NCI-H1105 treated with DMSO at 0.1 percent for 48 hours (cell line): ENCODE measurements at places on chromosomes 5 and 9.

DNA sequence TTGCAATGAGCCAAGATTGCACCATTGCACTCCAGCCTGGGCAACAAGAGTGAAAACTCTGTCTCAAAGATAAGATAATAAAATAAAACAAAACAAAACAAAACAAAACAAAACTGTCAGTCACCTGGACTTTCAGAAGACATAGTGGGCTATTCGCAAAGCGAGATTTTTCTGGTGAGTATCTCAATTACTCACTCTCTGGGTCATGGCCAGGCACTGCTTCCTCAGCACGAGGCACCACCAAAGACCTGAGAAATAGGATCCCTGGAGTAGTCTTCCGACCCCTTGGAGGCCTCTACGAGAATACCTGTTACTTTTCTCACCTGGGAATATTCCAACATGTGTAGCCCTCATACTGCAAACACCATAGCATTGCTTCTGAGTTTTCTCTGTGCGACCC lies 201.7 kb upstream of the ZNF618 start:
- no peak for DNase-seq

DNA sequence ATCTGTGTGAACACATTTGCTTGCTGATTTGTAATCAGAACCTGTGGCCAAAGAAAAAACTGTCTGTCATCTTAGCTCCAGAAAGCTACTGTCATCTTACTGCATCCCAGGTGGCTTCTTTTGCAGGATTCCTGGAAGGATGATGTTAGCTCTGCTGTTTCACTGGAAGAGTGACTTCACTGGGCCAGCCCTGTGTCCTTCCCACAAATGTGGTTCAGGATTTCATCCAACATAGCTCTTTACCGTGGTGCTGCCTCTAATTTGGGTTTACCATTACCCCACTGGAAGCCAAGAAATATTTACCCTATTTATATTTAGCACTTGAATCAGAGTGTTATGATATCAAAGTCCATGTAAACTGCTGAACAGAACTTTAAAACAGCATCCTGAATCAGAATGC lies 501.0 kb downstream of the GADD45G start:
- no peak for DNase-seq

DNA sequence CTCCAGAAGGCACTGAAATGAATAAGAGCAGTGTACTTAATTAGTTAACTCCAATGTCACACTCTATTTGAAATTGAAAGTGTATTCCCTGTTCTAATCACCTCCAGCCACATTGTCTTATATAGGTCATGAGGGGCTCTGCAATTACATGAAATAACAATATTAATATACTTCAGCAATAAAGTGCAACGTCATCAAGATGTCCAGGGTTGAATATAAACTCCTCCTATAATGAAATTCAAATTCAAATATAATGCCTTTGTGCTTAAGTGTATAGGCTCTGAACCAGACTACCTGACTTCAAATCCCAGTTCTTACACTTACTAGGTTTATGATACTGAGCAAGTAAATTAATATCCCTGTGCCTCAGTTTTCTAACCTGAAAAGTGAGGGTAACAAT lies 195.6 kb upstream of the SMC2 start:
- DNase-seq: no peak

- no peak for DNase-seq
These were observed 3.4 kb upstream of the DCTN4 start for GRCh38 chr5:150762211-150762610.

DNA sequence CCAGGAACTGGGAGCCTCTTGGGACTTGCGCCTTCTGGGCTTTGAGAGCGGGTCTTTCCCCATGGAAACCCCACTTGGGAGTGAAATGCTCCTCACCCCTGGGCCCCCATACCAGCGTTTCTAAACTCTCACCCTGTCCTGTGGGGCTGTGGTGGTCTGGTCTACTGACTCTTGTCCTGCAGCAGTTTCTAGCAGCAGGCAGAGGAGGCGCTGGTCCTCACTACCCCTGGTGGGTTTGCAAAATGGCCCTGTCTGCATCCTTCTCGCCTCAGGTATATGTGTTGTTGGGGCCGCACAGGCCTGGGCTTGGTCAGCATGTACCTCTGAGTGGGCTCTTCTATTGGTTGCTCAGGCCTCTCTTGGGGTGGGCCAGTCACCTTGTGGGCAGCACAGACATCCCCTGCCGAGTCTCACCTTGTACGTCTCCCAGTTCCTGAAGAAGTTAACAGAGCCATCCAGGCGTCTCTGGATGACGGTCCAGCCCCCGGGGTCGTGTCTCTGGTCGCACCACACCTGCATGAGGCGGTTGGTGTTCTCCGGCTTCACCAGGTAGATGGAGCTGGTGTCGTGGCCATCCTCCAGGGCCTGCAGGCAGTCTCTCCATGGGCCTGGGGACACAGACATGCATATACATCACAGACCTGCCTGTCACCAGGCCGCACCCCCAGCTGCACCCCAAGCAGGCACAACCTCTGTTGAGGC lies 29.0 kb downstream of the ANGPTL2 start:
- no peak for DNase-seq

GRCh38 chr5:155049569-155050383 lies 36.2 kb downstream of the KIF4B start:
- DNase-seq: no peak

DNA sequence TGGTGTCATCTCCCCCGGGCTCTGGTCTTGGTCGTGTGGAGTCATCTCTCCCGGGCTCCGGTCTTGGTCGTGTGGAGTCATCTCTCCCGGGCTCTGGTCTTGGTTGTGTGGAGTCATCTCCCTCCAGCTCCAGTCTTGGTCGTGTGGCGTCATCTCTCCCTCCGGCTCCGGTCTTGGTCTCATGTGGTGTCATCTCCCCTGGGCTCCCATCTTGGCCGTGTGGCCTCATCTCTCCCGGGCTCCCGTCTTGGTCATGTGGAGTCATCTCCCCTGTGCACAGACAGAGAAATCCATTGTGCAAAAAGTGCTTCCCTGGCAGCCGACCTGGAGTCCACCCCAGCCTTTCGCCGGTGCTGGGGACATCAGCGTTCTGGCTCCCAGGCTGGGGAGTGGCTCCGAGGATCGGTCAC lies 91.1 kb upstream of the CACNA1B start:
- DNase-seq: no peak

DNA sequence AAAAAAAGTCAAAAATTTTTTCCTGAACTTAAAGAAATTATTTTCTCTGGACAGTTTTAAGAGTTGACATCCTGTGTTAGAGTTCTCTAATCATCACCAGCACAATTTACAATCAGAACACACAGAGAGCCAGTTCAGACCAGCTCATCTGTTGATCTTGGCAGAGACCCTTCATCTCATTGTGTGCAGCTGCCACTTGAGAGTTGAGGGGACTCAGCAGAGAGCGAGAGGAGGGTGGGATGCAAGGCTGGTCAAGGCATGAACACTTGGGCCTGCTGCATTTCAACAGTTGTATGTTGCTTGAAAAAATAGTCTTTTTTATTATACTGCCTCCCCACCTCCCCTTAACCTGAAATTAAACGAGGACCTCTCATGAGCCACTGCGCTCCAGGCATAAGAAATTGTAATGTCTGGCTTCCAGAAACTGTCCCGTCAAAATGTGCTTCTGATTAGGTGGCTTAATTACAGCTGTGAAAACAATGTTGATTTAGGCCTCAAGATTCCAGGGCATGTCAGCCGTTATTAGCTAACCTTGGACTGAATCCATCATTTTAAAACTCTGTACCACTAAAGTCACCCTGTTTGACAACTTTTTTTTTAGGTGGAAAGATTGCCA lies 383.6 kb downstream of the CCDC171 start:
- DNase-seq: peak; percentile 98

GRCh38 chr5:171371326-171371725 lies 16.3 kb upstream of the NPM1 start:
- no peak for DNase-seq

GRCh38 chr5:71899865-71900342 lies 180.8 kb downstream of the CARTPT start:
- DNase-seq: no peak

DNA sequence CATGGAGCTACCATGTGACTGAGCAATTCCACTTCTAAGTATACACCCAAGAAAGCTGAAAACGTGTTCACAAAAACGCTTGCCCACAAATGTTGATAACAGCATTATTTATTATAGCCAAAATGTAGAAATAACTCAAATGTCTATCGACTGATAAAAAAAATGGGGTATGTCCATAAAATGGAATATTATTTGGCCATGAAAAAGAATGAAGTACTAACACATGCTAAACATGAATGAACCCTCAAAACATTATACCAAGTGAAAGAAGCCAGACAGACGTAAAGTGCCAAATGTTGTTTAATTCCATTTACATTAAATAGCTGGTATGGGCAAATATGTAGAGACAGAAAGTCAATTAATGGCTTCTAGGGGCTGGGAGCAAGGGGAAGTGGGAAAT lies 184.9 kb upstream of the IRX2 start:
- no peak for DNase-seq

DNA sequence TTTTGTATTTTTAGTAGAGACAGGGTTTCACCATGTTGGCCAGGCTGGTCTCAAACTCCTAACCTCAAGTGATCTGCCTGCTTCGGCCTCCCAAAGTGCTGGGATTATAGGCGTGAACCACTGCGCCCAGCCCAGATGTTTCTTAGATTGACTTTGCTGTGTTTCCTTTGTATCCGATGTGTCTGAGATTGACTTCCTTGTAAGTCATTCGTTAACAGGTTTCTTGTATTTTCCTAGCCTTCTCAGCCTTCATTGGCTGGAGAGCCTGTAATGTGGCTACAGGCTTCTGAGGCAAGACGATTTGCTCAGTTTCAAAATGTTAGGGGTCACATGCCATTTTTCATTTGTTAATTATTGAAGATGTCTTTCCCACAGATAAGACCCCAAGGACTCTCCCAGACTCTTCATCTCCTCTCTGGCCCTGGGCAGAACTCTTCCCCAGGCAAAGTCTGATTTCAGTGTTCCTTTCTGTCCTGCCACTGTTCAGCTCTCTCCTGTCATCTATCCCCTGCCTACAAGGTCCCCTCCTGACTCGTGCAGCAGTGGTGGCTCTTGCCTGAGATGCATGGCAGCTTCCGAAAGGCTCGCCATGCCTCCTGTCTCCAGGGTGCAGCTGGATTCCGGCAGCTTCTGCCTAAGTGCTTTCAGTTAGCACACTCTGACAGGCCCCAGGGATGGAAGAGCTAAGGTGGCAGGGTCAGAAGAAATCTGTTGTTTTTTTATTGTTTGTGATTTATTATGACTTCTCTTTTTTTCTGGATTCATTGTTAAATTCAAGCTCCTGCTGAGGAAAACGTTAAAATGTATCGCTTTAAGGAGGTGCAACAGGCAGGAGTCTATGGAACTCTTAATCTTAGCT lies 206.4 kb downstream of the AOPEP start:
- no peak for DNase-seq

GRCh38 chr5:133050521-133050920 lies 1.3 kb upstream of the HSPA4 start:
- DNase-seq: no peak

DNA sequence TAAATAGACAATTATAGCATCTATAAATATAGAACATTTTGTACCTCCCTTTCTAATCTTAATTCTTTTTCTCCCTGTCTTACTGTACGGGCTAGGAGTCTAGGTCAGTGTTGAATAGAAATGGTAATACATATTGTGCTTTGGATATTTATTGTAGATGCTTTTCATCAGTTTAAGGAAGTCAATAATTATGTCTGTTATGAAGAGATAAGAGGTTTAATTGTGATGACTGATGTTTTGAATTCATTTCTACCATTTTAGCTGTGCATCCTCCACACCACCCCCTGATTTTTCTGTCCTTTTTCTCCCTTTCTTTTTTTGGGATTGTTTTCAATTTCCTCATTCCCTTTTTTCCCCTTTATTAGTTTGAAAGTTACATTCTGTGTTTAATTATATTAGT lies 95.8 kb downstream of the DOCK2 start:
- DNase-seq: no peak

GRCh38 chr5:180631549-180632383 lies 17.6 kb downstream of the FLT4 start:
- DNase-seq: peak; percentile 76

GRCh38 chr5:165188556-165189175 lies 1683.2 kb downstream of the MAT2B start:
- no peak for DNase-seq

DNA sequence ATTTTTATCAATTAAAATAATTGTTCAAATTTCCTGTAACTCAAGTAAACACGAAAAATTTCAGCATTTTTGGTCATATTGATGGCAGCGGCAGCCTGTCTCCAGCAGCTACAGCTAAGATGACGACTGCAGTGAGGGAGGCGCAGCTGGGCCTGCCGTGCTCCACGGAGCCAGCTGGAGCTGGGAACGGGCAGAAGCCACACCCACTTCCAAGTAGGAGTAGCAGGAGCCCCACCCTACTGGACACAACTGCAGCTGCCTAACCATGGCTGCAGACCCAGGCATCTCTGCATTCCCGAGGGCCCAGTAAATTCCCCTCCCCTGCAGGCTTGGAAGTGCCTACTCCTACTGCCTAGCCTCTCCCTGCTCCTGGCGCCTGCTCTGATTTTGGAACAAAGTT lies 2031.7 kb downstream of the EFNA5 start:
- DNase-seq: no peak

DNA sequence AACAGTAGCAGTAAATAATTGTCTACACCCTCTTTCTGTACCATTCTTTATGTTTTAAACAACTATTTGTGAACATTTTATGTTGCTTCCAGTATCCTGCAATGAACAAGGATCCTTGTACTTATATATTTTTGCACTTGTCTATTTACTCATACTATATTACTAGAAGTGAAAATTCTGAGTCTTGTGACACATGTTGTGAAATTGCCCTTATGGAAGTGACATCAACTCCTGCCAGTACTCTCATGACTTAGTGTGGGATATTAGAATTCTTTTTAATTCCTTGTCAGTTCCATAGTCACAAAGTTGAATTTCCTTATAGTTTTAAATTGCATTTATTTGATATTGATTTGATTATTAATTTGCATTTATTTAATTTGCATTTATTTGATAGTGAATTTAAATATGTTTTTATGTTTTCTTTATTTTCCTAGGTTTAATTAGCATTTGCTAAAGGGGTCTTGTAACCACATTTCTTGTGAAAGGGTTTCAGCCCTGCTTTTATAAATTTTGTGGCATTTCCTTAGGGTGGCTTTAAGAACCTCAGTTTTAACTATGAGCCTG lies 27.7 kb downstream of the PARP8 start:
- no peak for DNase-seq

DNA sequence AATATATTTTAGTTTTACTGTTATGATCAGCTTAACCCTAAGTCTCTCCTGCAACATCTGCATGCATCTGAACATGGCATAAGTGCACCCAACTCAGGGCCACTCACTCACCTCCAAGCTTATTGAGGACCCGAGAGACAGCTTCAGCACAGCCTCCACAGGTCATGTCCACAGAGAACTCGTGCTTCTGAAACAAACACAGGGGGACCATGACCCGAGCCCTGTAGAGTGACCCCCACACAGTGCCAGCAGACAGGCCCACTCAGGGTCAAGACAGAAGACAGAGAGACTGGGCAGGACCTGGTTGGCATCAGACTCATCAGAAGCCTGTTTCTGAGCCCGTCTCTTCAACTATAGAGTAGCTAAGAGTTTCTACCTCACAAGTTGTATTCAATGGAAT lies 6.8 kb downstream of the ATOX1 start:
- no peak for DNase-seq

DNA sequence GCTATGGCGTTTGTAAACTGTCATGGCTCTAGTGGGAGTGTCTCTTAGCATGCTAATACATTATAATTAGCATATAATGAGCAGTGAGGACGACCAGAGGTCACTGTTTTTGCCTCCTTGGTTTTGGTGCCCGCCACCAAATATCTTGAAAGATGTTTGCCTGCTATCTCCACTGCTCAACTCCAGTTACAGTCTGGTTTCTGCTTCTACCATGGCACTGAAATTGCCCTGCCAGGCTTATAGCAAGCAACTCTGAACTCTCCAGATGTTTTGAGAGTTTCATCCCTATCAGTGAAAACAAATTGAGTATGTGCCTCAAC lies 122.1 kb upstream of the SPRY4 start:
- DNase-seq: no peak
